ENCODE measurements at places on chromosomes 4 and X.
A peak's percentile ranks its signal among the peaks of the same experiment; 100 is the strongest.

GRCh38 chr4:184232975-184233374 is 15.3 kb upstream of the ENPP6 start:
- no peak overlapping the region for H3K27ac ChIP-seq
- no peaks in the 10 kb centered on the region for H3K27me3 ChIP-seq
- no peak overlapping the region for H3K4me3 ChIP-seq
- peaks cover 31% of the 10 kb centered on the region for H3K4me1 ChIP-seq
- H3K36me3 ChIP-seq, result no peaks in the 10 kb centered on the region

- H3K36me3 ChIP-seq, result no peaks in the 10 kb centered on the region
- H3K4me1 ChIP-seq, result peaks cover 56% of the 10 kb centered on the region
- H3K27ac ChIP-seq, result peak overlapping the region; percentile 60
- H3K27me3 ChIP-seq, result no peaks in the 10 kb centered on the region
- DNase-seq, result peak; percentile 65
Observed at GRCh38 chrX:108261549-108262203, 170.1 kb downstream of the ATG4A start.

- no peaks in the 10 kb centered on the region for H3K27me3 ChIP-seq
- no peaks in the 10 kb centered on the region for H3K4me1 ChIP-seq
- H3K27ac ChIP-seq, result no peak overlapping the region
- DNase-seq, result no peak
Observed at GRCh38 chr4:128227991-128228571, 59.5 kb downstream of the PGRMC2 start.

- DNase-seq, result peak; percentile 18
- H3K27ac ChIP-seq, result no peak overlapping the region
- no peak overlapping the region for H3K4me3 ChIP-seq
- no peaks in the 10 kb centered on the region for H3K27me3 ChIP-seq
- H3K4me1 ChIP-seq, result peaks cover 8% of the 10 kb centered on the region
Observed at GRCh38 chr4:169902658-169903345, 123.4 kb downstream of the MFAP3L start.

- H3K27ac ChIP-seq, result no peak overlapping the region
- H3K36me3 ChIP-seq, result no peaks in the 10 kb centered on the region
- H3K4me3 ChIP-seq, result no peak overlapping the region
- no peaks in the 10 kb centered on the region for H3K27me3 ChIP-seq
Observed at GRCh38 chrX:26918631-26919030, 544.5 kb downstream of the PPP4R3C start.

- H3K4me3 ChIP-seq, result no peak overlapping the region
- H3K27ac ChIP-seq, result no peak overlapping the region
- DNase-seq, result no peak
- H3K4me1 ChIP-seq, result no peaks in the 10 kb centered on the region
Observed at GRCh38 chr4:128451270-128451905, 163.8 kb upstream of the PGRMC2 start.

DNA sequence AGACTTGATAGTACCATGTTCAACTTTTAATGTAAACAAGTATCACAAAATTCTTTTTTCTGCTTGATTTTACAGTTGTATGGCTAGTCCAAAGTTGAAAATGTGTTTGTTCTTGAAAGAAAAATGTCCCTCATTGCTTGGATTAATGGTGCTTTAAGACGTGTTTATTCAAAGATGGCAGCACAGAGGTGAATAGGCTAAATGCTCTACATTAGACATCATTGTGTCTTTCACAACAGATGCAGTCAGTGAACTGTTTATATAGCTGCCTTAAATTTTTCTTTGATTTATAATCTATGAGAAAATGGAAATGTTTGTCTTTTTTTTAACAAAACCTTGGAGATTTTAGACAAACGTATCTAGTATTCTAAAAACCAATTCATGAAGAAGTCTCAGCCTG is 137.3 kb downstream of the BMPR1B start:
- no peak overlapping the region for H3K27ac ChIP-seq
- H3K4me1 ChIP-seq, result peaks cover 9% of the 10 kb centered on the region
- H3K36me3 ChIP-seq, result no peaks in the 10 kb centered on the region
- DNase-seq, result no peak
- no peaks in the 10 kb centered on the region for H3K27me3 ChIP-seq
- no peak overlapping the region for H3K4me3 ChIP-seq

GRCh38 chrX:1292575-1293290 is 24.1 kb downstream of the CSF2RA start:
- H3K4me3 ChIP-seq, result no peak overlapping the region
- no peaks in the 10 kb centered on the region for H3K36me3 ChIP-seq
- H3K4me1 ChIP-seq, result no peaks in the 10 kb centered on the region
- H3K27me3 ChIP-seq, result no peaks in the 10 kb centered on the region
- H3K27ac ChIP-seq, result no peak overlapping the region

DNA sequence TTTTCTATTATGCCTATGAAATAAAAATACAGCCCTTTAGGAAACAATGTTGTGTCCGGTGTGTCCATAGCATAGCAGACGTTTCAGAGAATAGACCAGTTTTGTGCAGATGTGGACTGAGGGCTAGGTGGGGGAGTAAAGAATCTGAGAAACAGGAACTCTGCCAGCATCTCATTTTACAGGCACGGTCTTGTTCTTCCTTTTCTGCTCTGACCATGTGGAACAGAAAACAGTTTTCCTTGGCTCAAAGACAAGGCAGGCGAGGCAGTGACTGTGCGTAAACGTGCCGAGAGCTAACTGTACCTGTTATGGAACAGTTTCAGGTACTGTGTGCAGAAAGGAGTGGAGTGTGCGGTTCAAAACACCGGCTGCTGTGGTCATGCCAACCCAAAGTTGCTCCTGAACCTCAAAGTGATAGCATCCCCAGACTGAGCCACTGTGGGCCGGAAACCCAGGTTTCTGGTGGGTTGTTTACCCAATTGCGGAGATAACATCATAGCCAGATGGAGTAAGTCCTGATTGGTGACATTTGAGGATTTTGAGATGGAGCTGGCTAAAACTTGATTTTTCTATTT is 20.2 kb downstream of the CNGA2 start:
- H3K27me3 ChIP-seq, result no peaks in the 10 kb centered on the region
- no peak for DNase-seq
- no peaks in the 10 kb centered on the region for H3K36me3 ChIP-seq
- no peak overlapping the region for H3K4me3 ChIP-seq
- no peak overlapping the region for H3K27ac ChIP-seq

GRCh38 chr4:127737295-127737694 is 7.1 kb downstream of the SLC25A31 start:
- no peaks in the 10 kb centered on the region for H3K36me3 ChIP-seq
- no peaks in the 10 kb centered on the region for H3K4me1 ChIP-seq
- H3K4me3 ChIP-seq, result no peak overlapping the region
- DNase-seq, result no peak

- H3K27ac ChIP-seq, result no peak overlapping the region
- no peaks in the 10 kb centered on the region for H3K36me3 ChIP-seq
- DNase-seq, result no peak
- H3K4me3 ChIP-seq, result no peak overlapping the region
- H3K27me3 ChIP-seq, result no peaks in the 10 kb centered on the region
Observed at GRCh38 chr4:10203851-10204250, 87.3 kb upstream of the WDR1 start.

DNA sequence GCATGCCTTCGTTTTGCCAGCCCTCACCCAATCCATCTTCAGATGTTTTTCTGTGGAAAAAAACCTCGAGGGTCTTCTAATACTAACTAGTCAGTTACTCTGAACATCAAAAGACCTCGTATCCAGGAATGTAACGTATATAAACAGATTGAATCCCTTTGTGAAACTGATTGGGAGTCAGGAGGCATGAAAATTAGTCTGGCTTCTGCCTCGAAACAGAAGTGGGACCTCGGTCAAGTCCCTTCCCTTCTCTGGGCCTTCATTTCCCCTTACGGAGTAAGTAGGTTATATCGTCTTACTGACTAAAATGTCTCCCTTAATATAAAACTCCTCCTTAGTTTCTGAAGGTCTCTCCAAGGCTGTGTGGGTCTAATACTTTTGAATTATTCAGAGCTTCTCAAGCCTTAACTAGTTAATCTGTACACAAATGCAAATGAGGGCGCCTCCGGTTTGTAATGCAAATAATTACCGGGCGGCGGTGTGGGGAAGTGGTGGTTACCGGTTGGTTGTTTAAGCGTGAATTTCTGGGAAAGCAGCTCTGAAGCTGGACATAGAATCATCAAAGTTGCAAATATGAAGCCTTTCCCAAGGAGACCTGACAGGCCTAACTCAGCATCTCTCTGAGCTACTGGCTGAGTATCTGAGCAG is 11.4 kb upstream of the NKRF start:
- H3K36me3 ChIP-seq, result no peaks in the 10 kb centered on the region
- H3K27ac ChIP-seq, result no peak overlapping the region
- no peak for DNase-seq
- no peaks in the 10 kb centered on the region for H3K4me1 ChIP-seq
- H3K4me3 ChIP-seq, result no peak overlapping the region

GRCh38 chr4:67581913-67582312 is 23.4 kb downstream of the STAP1 start:
- H3K36me3 ChIP-seq, result no peaks in the 10 kb centered on the region
- H3K4me1 ChIP-seq, result no peaks in the 10 kb centered on the region
- no peak for DNase-seq
- no peak overlapping the region for H3K27ac ChIP-seq
- H3K27me3 ChIP-seq, result no peaks in the 10 kb centered on the region

- no peak for DNase-seq
- H3K27me3 ChIP-seq, result no peaks in the 10 kb centered on the region
- no peaks in the 10 kb centered on the region for H3K36me3 ChIP-seq
Observed at GRCh38 chr4:23750125-23750524, 139.7 kb downstream of the PPARGC1A start.

Measured in HepG2 (cell line).